Glutamatergic neuron (in vitro differentiated cells): ENCODE measurements at places on chromosomes 2 and 18.

DNA sequence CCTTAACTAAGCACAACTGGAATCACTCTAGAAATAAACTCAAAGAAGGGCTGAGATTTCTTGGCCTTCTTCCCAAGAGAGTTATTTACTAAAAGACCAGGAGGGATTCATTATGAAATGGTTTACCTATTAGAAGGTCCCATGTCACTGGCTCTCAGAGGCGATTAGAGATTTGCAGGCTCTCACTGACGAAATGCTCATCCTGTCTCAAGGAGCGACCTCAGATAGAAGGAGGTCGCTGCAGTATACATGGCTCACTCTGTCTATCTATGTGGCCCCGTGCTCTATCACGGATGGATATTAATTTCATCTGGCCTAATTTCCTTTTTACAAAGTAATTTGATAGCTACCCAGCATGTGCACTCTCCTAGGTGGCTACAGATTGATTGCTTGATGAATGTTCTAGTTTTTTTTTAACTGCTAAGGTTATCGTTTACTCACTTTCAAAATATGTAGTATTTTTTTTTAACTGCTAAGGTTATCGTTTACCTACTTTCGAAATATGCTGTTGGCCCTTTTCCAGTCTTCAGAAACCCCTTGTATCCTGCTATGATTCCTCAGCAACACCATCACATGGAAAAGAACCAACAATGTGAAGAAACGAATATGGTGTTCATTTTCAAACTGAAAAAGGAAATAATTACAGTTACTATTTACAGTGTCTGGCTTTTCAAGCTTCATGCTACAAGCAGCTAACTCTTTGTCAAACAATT lies 9.1 kb downstream of the SMIM21 start:
- no peak for DNase-seq

DNA sequence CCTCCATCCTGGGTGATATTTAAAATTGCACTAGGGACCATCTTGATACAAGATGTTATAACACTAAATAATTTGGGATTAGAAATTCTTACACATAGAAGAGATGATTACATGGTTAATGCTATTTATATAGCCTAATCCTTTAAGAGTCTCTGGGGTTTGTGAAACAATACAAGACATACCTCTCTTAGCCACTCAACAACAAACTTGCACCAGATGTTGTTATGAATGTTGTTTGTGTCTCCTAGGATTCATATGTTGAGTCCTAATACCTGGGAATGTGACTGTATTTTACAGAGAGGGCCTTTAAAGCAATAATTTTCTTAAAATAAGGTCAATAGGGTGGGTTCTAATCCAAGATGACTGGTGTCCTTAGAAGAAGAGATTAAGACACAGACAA lies 678.3 kb downstream of the NYAP2 start:
- no peak for DNase-seq

GRCh38 chr2:222000326-222000725 lies 298.5 kb downstream of the PAX3 start:
- DNase-seq = no peak

DNA sequence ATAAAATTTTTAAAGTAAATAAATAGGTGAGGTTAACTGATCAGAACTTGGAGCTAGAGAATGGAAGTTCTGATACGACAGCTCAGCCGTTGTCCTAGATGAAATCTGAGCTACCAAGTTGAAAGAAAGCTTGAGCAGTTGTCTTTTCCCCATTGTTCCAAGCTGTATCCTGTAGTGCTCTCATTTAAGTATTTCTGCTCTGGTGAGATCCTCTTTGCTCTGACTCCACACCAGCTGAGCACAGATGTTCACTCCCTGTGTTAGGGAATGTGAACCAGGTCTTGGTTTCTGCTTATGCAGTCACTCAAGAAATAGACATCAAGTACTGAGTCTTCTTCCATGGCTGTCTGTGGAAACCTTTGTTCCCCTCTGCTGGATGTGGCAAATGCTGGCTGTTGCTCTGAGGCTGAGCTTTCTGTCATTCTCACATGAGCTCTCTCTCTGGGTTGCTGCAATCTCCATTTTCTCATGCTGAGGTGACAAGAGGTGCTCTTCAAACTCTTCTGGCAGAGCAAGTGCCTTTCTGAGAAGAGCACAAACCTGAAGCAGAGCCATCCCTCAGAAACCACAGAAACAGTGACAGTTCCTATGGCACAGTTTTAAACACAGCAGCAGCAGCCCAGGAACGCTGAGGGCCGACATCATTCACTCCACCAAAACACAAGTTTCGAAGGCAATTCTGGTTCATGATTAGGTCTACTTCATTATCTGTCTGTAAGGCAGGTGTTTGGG lies 194.1 kb downstream of the SP3 start:
- DNase-seq = no peak

GRCh38 chr2:72097276-72097675 lies 50.4 kb downstream of the CYP26B1 start:
- no peak for DNase-seq

GRCh38 chr18:60508108-60508507 lies 135.5 kb upstream of the MC4R start:
- DNase-seq = no peak

DNA sequence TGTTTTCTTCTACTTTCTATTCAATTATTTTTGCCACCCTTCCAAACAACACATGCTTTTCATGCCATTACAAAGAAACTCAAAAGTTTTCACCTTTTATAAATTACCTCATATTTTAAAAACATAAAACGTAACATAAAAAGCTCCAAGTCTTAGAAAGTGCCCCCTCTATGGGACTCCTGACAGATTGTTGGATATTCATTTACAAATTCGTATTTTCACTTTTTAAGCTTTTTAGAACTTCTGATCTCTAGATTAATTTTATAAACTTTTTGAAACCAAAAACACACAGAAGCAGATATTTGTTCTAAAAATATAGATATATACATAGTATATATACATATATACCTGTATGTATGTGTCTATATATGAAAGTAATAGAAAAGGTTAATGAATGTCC lies 1.5 kb downstream of the COL5A2 start:
- no peak for DNase-seq

GRCh38 chr2:85564144-85564563 lies 2.9 kb upstream of the GGCX start:
- DNase-seq = no peak

DNA sequence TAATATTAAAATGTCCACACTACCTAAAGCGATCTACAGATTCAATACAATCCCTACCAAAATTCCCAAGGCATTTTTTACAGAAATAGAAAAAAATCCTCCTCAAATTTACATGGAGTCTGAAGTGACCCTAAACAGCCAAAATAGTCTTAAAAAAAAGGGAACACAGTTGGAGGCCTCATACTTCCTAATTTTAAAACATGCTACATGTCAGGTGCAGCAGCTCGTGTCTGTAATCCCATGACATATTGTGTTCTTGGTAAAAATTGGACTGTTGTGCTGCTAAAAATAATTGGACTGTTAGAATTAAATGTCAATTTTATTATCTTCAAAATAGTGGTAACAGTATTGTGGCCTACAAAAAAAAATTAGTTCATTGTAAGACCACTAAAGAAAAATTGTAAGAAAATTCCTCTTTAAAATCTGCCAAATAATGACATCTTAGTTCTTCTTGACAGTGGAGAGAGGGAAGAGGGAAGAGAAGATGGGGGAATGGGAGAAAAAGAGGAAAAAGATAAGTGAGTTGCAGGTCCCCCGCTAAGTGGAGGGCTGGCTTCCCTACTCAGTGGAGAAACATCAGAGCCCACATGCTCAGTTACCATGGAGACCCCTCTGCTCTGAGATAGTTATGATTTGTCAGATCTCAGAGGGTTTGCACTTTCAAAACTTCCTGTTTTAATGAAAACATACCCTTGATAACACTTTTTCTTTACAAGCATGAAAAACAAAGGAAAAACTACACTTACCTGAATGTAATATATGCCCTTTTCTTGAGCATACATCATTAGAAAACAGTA lies 46.5 kb downstream of the UNC50 start:
- no peak for DNase-seq

GRCh38 chr2:10971888-10972260 lies 60.1 kb downstream of the KCNF1 start:
- DNase-seq = peak; percentile 40

DNA sequence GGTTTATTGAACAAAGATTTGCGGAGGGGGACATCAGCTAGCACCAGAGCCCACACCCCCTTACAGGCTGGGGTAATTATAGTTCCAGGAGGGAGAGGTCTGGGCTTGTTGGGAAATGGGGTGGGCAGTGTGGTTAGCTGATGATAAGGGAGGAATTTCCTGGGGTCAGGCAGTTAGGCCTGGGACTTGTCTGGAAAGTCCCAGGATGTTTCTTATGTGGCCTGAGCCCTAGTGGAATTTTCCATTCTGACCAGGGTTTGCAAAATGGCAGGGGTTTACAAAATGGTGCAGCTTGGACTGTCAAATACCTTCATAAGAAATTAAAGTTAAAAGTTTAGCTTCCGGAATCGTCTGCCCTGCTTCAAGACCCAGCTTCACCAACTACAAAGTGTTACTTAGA lies 199.1 kb downstream of the FBXO15 start:
- DNase-seq = no peak

- DNase-seq = no peak
These were observed 204.8 kb downstream of the KLHL29 start for GRCh38 chr2:23589739-23590138.

DNA sequence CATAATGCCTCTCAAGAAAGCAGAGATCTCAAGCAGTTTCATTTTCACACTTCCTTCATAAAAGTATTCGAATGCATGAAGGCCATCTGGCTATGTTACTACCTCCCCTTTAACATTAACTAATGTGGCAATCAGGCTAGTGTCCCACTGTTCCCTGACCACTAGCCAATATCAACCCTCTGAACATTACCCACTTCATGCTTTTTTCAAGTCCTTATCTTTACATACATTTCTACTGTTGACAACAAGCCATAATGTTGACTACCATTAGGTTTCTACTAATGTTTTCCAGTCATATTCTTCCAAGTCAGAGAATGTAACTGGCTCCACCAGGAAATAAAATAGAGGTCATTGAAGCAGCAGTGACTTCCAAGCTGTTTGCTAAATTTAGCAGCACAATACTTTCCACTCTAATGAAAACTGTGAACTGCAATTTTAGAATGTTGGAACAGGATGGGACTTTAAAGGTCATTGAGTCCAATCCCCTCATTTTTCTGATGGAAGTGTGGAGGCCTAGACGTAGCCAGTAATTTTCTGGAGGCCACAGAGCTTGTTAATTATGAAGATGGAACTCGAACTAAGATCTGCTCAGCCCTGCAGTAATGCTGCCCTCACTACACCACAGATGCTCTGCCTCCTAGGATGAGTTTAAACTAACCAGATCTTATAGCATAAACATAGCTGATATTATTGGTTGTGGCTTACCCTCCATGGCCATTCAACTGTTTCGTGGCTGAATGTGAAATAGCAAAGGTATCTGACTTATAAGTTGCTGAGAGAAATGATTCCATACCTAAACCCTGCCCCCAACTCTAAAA lies 630 bp upstream of the PPP1R1C start:
- DNase-seq = no peak

DNA sequence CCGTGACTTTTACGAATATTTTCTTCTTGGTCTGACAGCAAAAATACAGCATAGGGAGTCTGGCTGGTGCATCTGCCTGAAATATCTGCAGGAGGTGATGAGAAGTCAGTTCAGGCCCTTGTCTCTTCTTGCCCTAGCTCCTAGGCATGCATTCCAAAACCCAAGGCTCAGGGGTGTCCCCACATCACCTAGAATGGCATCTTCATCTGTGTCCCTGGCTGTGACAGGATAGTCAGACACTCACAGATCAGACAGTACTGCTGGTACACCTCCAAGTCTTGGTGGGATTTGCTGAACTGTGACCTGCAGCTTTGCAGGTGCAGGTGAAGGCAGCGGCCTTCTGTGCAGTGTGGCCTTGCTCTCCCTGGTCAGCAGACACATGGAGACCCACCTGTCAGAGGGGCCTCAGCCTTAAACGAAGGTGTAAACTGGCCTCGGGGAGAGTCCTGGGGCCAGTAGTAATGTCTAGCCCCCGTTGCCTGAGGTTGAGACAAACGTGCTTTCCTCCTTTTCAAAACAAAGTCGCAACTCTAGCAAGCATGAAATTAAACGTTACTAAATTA lies 42.8 kb downstream of the MBP start:
- DNase-seq = no peak

DNA sequence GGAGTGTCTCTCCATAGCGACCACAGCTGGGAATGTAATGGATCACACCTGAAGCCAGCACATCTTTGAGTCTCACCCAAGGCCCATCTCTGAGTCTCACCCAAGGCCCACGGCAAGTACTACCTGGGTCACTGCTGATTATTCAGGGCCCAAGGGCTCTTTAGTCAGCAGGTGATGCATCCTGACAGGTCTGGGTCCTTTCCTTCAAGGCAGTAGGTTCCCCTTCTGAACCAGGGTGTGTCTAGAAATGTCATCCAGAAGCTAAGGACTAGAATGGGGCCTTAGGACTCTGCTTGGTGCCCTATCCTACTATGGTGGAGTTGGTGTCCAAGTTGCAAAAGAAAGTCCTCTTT lies 248.1 kb downstream of the ZNF385B start:
- DNase-seq = no peak

GRCh38 chr2:206805887-206806607 lies 40.6 kb downstream of the FASTKD2 start:
- no peak for DNase-seq

DNA sequence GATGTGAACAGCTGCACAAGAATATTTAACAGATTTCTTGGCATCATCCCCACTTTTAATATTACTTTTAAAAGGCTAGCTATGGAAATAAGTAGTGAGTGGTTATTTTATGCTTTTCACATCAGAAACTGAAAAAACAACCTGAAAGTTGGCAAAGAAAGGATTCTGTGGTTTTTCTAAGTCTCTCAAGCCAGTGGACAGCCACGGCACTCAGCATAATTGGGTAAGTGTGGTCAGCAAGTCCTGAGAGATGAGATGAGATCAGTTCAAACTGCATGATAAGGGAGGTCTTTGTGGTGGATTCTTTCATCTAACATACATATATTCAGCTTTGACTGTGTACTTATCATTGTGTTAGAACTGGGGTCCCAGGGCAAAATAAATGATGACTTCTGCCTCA lies 105.2 kb downstream of the LYPD6B start:
- DNase-seq = no peak

DNA sequence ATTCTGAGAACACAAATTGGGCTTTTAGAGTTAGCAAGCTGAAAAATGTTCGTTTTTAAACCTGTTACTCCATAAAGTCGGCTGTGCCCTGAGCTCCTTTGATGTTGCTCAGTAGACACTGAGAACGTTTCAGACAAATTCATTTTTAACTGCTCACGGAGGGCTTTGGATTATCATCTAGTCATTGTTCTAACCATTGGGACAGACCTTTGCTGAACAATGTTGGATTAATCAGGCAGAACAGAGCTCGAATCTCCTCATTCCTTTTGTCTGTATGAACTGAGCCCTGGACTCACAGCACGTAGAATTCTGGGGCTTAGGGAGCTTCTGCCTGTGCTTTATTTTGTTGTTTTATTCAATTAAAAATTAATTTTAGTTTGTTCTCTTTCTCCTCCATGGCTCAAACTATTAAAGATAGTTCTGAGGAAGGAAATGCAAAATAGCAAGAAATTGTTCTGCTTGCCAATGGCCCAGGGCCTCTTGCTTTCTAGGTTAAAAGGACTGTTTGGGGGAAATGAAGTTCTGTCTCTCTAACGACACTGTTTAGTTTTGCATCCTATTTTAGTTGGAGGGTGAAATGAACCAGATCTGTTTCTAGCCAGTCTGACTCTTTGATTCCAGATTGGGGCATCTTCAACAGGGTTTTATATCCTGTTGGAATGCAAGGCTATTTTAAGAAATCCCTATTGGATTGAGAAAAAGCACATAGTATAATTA lies 114.7 kb upstream of the CXCR4 start:
- no peak for DNase-seq

- no peak for DNase-seq
These were observed 1.9 kb upstream of the CRACDL start for GRCh38 chr2:98937906-98938305.
